Activated gamma-delta T cell treated with anti-CD3 and anti-CD28 coated beads, Interleukin-2, amount 50 U/mL, for 16 hours (primary cell): ENCODE measurements at places on chromosomes 7 and 10.

- DNase-seq: no peak
Measured at GRCh38 chr7:39700932-39701331, 77.6 kb downstream of the RALA start.

DNA sequence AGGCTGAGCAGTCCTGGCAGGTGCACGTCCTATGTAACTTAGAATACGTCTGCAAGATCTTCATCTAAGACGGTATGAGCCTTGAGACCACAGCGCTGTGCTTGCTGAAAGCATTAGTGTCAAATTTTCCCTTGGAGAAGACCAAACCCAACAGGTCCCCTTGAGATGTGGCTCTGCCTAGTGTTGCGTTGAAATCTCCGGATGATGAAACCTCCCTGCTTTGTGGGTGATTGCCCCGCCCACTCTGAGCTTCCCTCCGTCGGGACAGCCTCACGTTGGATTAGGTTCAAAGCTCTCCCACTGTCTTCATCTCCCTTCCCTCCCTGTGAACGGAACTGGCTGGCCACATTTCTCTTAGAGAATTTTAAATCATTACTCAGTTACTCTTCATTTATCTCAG lies 102.0 kb downstream of the ADARB2 start:
- no peak for DNase-seq

- no peak for DNase-seq
Measured at GRCh38 chr10:1938317-1938716, 201.0 kb upstream of the ADARB2 start.

- no peak for DNase-seq
Measured at GRCh38 chr7:77908664-77909063, 110.1 kb downstream of the PHTF2 start.

- no peak for DNase-seq
Measured at GRCh38 chr7:112529521-112529920, 48.7 kb downstream of the LSMEM1 start.

GRCh38 chr7:142313528-142313927 lies 55.7 kb upstream of the PRSS58 start:
- no peak for DNase-seq

- DNase-seq: no peak
Measured at GRCh38 chr10:91021901-91022300, 101.0 kb upstream of the ANKRD1 start.

DNA sequence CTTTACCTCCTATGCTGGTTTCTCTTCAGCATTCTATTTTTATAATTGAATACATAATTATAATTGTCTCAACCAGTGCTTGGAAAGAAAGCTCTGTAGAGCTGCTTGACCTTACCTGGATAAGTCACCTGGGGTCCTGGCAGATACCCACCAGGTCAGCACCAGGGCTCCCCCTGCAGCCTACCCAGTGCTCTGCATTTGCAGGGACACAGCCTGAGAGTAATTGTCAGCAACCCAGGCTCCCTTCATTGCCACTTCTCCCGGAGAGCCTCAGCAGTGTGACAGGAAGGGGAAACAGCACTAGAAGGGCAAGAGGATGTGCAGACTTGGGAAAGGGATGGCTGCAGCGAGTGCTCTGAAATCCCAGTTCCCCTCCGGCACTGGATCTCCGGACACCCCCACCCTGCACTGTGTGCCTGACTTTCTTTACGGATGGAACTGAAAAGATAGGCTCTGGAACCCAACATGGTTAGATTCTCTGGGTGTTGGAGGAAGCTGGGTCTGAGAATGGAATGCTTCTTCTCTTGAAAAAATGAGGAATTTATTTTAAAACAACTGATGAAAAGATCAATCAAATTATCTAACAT lies 11.4 kb upstream of the PAX4 start:
- no peak for DNase-seq

DNA sequence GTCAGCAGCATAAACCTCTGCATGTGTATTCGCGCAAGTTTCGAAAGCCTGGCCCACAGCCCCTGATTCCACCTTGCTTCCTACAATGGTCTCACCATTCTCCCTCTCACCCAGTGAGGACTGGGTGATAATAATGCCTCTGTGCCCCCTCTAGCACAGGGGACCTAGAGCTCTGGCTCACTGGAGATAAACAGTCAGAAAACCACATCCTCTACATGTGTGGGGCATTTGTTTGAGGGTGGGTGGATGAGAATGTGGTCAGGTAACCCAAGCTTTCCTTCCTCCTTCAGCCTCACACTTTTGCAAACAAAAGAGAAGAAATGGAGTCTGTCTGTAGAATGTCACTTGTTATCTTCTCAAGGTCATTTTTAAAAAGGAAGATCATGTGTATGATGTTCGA lies 373.5 kb downstream of the KCNMA1 start:
- DNase-seq: peak; percentile 7

DNA sequence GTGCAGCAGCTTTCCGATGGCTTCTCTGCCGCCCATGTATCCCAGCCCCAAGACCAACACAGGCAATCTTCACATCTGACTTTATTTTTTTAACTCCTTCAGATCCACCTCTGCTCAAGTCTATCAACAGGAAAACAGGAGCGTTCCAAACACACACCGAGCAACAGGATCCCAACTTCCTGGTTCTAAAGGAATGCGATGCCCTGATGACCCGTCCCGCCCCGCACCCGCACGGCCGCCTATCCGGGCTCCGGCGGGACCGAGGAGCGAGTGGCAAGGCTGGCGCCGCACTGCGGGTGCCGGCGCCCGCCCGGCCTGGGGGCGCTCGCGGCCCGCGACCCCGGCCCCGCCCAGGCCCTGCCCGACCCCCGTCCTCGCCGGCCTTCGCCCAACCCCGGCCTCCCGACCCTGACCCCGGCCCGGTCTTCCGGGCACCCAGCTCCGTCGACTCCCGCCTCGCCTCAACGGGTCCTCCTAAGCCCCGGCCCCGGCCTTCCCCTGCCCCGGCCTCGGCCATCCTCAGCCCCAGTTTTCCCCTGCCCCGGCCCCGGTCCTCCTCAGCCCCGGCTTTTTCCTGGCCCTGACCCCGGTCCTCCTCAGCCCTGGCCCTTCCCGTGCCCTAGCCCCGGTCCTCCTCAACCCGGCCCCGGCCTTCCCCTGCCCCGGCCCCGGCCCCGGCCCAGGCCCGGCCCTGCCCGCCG lies 730 bp downstream of the LARP4B start:
- no peak for DNase-seq

DNA sequence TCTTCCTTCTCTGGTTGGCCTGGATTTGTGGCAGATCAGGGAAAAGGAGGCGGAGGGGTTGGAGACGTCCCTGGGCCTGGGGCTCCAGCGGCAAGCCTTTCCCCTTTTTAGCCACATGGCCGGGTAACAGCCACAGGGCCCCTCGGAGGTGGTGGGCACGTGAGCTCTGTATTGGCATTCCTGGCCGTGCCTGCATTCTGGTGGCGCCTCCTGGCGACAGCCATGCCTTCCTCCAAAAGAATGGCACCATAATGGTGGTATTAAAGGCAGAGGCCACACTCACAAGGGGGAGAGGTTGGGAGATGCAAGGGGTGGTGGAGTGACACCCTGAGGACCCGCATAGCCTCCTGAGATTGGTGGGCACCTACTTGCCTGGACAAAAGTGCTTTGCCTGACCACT lies 3.0 kb upstream of the AQP1 start:
- DNase-seq: no peak

- no peak for DNase-seq
Measured at GRCh38 chr10:598415-599170, 90.9 kb downstream of the DIP2C start.

- no peak for DNase-seq
Measured at GRCh38 chr7:44154703-44155102, 13.6 kb upstream of the MYL7 start.

- DNase-seq: no peak
Measured at GRCh38 chr10:42827201-42827600, 44.6 kb downstream of the BMS1 start.

- no peak for DNase-seq
Measured at GRCh38 chr10:78331391-78331922, 297.8 kb downstream of the RPS24 start.

- DNase-seq: no peak
Measured at GRCh38 chr10:118939211-118940007, 90.1 kb upstream of the NANOS1 start.

- DNase-seq: no peak
Measured at GRCh38 chr10:6558272-6558671, 21.8 kb downstream of the PRKCQ start.

GRCh38 chr10:123620621-123621020 lies 45.5 kb upstream of the GPR26 start:
- DNase-seq: no peak

DNA sequence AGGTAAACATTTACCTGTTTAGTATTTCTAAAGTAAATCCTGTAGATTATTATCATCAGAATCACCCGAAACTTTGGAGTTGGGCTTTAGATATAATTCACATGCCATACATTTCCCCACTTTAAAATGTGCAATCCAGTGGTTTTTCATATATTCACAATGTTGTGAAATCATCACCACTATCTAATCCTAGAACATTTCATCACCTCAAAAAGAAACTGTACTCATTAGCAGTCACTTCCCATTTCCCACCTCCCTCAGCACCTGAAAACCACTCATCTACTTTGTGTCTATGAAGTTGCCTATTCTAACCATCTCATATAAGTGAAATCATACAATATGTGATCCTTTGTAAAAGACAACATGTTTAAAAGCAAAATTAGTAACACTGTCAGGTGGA lies 182.6 kb downstream of the FZD1 start:
- no peak for DNase-seq

DNA sequence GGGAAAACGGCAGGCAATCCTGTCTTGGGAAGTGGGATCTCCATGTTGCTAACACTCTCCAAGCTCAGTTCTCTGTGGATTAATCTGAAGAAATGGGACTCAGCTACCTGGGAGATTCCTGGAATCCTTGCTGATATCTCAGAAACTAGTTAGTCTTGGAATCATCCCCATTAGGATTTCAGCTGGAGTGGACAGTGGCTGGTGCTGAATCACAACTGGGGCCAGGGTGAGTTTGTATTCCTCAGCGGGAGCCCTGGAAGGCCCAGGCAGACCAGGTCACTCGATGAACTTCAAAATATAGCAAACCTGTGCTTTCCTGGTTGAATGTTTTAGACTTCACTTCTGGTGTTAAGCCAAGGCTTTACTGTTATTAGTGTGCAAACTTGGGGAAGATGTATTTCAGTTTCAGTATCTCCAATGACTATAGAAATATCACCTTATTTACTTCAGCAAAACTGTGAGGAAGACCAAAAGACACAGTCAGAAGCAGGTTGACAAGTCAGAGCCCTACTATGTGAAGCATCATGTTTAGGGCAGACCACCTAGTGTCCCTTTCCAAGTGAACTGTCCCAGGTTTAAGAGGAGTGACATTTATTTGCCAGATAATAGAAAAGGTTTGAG lies 126.1 kb downstream of the AOAH start:
- DNase-seq: no peak

- no peak for DNase-seq
Measured at GRCh38 chr10:102783568-102783967, 39.8 kb downstream of the WBP1L start.

DNA sequence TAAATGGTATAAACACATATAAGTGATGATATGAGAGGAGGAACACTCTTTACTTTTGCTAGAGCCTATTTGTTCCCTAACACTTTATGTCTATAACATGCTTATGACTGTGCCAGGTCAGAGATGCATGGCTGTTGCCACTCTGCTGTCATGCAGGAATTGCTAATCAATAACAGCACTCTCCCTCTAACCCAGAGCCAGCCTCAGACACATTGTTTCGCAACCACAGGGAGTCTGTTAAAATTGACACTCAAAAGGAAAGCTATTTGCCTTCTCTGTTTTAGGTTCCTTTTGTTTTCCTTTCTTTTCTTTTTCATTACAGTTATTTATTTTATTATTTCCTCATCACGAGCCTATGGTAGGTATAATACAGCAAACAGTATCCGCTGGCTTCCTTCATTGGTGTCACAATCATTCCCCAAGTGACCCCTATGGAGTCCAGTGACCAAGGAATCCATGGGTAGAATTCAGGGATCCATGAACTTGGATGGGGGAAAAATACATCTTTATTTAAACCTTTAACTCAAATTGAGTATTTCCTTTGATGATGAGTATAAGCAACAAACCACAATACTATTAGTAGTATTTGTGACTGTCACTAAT lies 6.8 kb downstream of the PON2 start:
- no peak for DNase-seq

- no peak for DNase-seq
Measured at GRCh38 chr10:86770412-86770960, 14.1 kb downstream of the BMPR1A start.

DNA sequence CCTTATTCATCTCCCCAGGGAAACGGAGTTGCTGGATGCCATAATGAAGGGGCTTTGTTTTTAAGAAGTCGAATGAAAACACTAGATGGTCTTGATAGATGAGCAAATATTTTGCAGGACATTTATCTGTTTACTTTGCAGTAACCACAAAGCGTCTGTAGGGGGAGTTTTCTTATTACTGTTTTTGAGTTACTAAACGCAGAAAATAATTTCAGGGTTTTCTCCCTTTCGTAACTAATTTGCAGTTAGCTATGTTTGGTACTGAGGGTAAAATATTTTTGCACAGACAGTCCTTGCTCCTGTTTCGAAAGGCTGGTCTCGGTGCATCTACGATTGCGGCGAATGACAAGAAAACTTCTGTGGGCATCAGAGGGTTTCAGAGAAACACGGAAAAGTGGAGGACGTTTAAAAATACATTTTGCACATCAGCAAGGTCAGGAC lies 505.6 kb upstream of the MKI67 start:
- DNase-seq: no peak

DNA sequence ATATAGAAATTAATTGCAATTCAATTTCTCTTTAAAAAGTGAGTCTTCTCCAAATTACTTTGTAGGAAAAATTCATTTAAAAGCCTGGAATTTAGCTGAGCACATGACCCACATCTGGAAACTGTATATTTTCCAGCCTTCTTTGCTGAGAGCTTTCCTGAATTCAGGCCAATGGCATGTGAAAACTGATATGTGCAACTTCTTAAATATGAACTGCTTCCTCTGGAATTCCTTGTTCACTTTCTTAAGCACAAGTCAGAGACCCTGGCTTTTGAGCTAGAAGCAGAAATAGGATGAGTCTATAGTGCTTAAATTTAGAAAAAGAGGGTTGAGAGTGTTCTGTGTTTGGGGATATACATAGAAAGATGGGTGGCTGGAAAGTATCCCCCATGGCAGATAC lies 365.1 kb upstream of the MTPN start:
- DNase-seq: no peak

- no peak for DNase-seq
Measured at GRCh38 chr7:6092953-6093354, 61.8 kb downstream of the ANKRD61 start.

- no peak for DNase-seq
Measured at GRCh38 chr7:150357771-150358427, 10.7 kb upstream of the REPIN1 start.

DNA sequence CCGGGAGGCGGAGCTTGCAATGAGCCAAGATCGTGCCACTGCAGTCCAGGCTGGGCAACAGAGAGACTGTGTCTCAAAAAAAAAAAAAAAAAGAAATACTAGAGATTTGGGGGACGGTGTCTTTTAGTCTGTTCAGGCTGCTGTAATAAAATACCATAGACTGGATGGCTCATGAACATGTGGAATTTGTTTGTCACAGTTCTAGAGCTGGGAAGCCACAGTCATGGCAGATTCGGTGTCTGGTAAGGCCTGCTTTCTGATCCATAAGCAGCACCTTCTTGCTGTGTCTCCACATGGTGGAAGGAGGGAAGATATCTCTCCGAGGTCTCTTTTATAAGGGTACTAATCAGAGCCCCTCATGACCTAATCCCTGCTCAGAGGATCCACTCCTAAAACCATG lies 102.7 kb upstream of the MKLN1 start:
- DNase-seq: no peak

GRCh38 chr10:86017841-86018734 lies 348.5 kb downstream of the GRID1 start:
- no peak for DNase-seq

GRCh38 chr10:103648636-103649532 lies 155.4 kb downstream of the NEURL1 start:
- no peak for DNase-seq

- DNase-seq: no peak
Measured at GRCh38 chr10:17805921-17806577, 3.1 kb upstream of the MRC1 start.
